T1000 (cell line): ENCODE measurements at places on chromosomes 3 and 15.

- no peak for DNase-seq
These were observed 253.2 kb upstream of the LRTM1 start for GRCh38 chr3:55180936-55181535.

DNA sequence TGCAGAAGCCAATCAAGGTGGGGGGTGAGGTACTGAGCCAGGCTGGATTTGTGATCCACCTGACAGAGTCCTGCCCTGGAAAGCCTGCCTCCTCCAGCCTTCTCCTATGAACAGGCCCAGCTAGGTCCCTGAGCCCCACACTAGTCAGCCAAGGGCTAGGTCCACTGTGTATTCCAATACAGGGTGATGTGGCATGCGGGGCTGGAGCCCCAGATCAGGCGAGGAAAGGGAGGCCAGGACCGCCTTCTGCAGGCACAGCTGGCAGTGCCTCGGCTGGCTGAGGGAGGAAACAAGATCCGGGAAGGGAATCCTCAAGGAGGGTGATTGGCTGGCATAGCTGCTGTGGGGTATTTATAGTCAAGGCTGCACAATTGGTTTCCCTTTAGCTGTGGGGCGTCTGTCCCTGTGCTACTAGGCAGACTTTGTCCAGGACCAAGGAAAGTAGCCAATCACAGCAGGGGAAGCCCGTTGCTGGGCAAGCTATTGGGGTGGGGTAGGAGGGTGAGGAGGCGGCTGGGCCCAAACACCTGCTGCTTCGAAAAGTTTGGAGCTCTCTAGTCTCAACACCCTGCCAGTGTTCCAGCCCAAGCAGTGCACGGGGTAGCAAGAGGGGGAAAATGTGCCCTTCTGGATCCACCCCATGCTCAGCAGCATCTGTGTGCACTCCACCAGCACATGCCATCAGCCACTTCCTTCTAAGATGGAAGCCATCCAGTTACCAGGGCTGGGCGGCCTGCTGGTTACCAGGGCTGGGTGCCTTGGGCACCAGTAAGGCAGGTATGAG is 5.9 kb downstream of the KY start:
- no peak for DNase-seq

DNA sequence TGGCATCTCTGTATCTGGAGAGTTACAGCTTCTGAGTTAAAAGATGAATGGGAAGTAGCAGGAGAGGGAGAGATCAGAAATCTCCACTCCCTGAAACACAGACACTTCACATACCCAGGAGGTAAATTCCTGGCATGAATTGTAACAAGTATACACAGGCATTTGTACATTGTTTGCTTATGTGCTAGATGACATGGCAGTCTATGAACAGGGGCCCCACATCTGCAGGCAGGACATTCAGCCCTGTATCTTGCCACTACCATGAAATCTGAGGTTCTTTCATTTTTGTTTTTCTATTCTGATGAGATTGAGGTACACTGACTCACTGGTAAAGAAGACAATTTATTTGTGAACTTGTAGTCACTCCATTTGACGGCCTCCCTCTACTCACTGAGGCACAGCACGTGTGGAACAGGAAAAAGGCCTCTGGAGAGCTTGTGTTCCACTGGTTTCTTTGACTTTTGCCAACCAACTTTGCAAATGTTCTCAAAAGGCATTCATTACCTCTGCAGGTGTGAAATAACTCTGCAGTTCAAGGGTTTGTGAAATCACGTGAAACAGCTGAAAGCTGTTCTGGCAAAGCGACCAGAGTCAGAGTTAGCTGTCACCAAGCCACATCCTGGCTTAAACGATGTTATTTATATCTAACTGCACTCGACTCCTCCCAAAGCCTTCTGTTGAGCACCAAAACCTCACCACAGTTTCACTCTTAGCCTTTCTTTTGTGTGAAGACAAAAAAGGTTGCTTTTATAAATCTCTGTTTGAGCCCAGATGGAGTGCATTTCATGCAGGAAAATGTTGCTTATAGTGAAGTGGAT is 401.3 kb upstream of the CFAP20DC start:
- DNase-seq: no peak

DNA sequence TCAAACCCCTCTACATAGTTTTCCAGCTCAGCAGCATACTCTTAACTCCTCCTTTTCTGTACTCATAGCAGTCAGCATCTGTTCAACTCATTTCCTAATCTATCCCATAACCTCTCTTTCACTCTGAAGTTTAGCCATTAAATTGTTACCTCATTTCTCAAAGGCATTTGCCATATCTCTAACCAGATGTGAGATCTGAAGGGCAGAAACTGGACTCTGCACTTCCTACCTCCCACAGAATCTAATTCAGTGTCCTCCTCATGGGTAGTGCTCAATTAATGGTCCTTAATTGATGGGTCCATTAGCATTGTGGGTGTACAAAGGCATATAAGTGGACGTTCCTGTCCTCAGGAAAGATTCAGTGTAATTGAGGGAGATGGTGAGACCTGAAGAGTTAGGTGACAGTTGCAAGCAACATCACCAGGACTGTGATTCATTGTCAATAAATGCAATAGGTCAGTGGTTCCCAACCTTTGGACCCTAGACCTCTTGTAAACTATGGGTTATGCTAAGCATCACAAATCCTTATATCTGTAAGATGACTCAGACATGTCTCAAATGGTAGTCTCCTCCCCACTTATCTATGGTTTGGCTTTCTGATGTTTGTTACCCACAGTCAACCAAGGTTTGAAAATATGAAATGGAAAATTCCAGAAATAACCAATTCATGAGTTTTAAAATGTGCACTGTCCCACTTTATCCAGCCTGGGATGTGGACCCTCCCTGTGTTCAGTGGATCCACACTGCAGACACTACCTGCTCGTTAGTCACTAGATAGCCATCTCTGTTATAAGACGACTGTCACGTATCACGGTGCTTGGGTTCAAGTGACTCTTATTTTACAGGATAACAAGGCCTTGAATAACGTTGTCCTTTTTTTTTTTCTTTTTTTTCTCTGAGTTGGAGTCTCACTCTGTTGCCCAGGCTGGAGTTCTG is 25.0 kb upstream of the UACA start:
- DNase-seq: no peak

- peak; percentile 23 for DNase-seq
These were observed 662.4 kb downstream of the FHIT start for GRCh38 chr3:60588806-60589205.

DNA sequence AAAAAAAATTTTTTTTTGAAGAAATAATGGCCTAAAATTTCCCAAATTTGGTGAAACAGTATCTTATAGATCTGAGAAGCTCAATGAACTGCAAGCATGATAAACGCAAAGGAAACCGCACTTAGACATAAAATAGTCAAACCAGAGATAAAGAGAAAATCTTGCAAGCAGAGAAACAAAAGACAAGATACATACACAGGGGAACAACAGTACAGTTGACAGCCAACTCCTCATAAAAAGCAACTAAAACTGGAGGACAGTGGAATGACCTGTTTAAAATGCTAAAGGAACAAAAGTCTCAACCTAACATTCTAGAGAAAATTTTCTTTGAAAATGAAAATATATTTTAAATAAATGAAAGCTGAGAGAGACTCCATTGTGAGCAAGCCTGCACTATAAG is 107.5 kb downstream of the RASA2 start:
- no peak for DNase-seq

GRCh38 chr3:15333099-15333955 is 941 bp upstream of the SH3BP5 start:
- no peak for DNase-seq
